Astrocyte (in vitro differentiated cells and primary cell): ENCODE measurements at places on chromosomes 6 and 20. TPM values are rescaled to one million over a fixed set of nuclear protein-coding genes. Genes with fewer than 3 reads are reported as not detected.

Gene BPIFB2
- not detected in 2 replicates for total RNA-seq

Gene BPIFB6
- total RNA-seq = not detected in 2 replicates

Gene TMEM200A
- total RNA-seq = 14.9 and 17.3 TPM in 2 replicates

Gene C20orf96
- total RNA-seq = 10.1 and 10.7 TPM in 2 replicates

Gene DOK5
- 0.82 and 1.2 TPM in 2 replicates for total RNA-seq

Gene C20orf202
- total RNA-seq = not detected in 2 replicates

Gene ARFGEF3
- 1.5 and 1.9 TPM in 2 replicates for total RNA-seq

Gene C2
- 0.20 and 0.43 TPM in 2 replicates for total RNA-seq

Gene RAET1L
- total RNA-seq = not detected in 2 replicates

Gene WFDC10B
- not detected in 2 replicates for total RNA-seq

Gene ECT2L
- total RNA-seq = not detected in 2 replicates

Gene PTCRA
- total RNA-seq = not detected in 2 replicates

Gene TOX2
- total RNA-seq = 0.16 TPM in 1 of 2 replicates, not detected in the other

Gene SSTR4
- not detected in 2 replicates for total RNA-seq

Gene PBOV1
- not detected in 2 replicates for total RNA-seq

Gene TMEM170B
- 1.5 and 2.5 TPM in 2 replicates for total RNA-seq

Gene NRSN1
- total RNA-seq = not detected in 2 replicates

Gene CST1
- total RNA-seq = not detected in 2 replicates

Gene KCNK15
- 0.14 and 0.17 TPM in 2 replicates for total RNA-seq

Gene GPX5
- total RNA-seq = 4.3 and 6.6 TPM in 2 replicates

Gene HLA-G
- 0.79 and 0.89 TPM in 2 replicates for total RNA-seq

Gene EPPIN
- not detected in 2 replicates for total RNA-seq

Gene RAD21L1
- total RNA-seq = 0.34 TPM in 1 of 2 replicates, not detected in the other

Gene MMUT
- total RNA-seq = 10.9 and 11.4 TPM in 2 replicates

Gene HLA-DOA
- total RNA-seq = 0.48 and 0.89 TPM in 2 replicates

Gene CUTA
- 232 and 256 TPM in 2 replicates for total RNA-seq

Gene MTCH1
- total RNA-seq = 286 and 311 TPM in 2 replicates

Gene TRAPPC3L
- total RNA-seq = not detected in 2 replicates
